ENCODE measurements at places on chromosomes 3 and 15.

DNA sequence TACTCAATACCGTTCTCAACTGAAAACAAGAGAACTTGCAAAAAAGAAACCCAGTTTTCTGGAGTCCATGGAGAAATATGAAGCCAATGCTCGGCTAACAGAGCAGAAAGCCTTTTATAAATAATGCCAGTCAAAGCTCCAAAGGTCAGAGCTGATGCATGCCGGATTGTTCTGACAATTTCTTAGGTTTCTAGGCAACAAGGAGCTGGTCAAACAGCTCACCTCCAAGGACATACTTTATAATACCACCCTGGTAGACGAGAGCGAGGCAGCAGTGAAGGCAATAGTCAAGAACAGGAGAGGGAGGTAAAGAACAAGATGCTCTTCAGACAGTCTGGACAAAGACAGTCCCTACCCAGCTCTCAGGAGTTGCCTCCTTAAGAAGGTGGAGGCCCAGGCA, 111.1 kb downstream of the UBE3A start:
- no peak for DNase-seq

GRCh38 chr3:162034368-162034767, 537.8 kb downstream of the OTOL1 start:
- no peak for DNase-seq

DNA sequence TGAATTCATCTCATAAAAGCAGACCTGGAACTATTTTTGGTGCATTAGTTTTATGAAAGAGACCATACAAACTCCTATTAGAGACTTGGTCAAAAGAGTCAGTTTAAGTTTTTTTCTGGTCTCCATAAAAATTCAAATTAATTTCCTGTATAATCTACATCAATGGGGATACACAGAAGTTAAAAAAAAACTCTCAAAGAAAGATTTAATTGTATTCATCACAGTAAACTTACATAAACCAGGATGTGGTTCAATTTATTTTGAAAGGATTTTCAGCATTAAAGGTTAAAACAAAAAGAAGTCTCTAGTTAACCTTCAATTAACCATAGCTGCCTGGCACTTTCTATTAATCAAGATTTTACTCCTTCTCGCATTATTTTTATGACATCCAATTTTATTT, 530.3 kb upstream of the KCNMB2 start:
- no peak for DNase-seq

- no peak for DNase-seq
Observed at GRCh38 chr3:69276884-69277283, 109.0 kb downstream of the FRMD4B start.

Measured in CD4-positive, alpha-beta T cell treated with Interleukin-17A for 4 hours (primary cell).